Neuronal stem cell (in vitro differentiated cells): ENCODE measurements at places on chromosomes 6 and 20.

- no peak for DNase-seq
Observed at GRCh38 chr6:27452496-27452897, 20.4 kb downstream of the ZNF184 start.

DNA sequence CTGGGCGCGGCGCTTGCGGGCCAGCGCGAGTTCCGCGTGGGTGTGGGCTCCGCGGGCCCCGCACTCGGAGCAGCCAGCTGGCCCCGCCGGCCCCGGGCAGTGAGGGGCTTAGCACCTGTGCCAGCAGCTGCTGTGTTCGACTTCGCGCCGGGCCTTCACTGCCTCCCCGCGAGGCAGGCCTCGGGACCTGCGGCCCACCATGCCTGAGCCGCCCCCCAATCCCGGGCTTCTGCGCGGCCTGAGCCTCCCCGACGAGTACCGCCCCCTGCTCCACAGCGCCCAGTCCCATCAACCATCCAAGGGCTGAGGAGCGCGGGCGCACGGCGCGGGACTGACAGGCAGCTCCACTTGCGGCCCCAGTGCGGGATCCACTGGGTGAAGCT lies 36.2 kb downstream of the RIOK1 start:
- DNase-seq, result no peak

GRCh38 chr6:5997420-5997987 lies 9.2 kb downstream of the NRN1 start:
- no peak for DNase-seq

- DNase-seq, result no peak
Observed at GRCh38 chr20:52577696-52578095, 386.1 kb upstream of the ZFP64 start.

- no peak for DNase-seq
Observed at GRCh38 chr20:41141153-41141815, 3.9 kb downstream of the PLCG1 start.

GRCh38 chr20:42686057-42686456 lies 503.6 kb downstream of the PTPRT start:
- no peak for DNase-seq

GRCh38 chr6:148507774-148508173 lies 165.1 kb downstream of the SASH1 start:
- DNase-seq, result no peak

DNA sequence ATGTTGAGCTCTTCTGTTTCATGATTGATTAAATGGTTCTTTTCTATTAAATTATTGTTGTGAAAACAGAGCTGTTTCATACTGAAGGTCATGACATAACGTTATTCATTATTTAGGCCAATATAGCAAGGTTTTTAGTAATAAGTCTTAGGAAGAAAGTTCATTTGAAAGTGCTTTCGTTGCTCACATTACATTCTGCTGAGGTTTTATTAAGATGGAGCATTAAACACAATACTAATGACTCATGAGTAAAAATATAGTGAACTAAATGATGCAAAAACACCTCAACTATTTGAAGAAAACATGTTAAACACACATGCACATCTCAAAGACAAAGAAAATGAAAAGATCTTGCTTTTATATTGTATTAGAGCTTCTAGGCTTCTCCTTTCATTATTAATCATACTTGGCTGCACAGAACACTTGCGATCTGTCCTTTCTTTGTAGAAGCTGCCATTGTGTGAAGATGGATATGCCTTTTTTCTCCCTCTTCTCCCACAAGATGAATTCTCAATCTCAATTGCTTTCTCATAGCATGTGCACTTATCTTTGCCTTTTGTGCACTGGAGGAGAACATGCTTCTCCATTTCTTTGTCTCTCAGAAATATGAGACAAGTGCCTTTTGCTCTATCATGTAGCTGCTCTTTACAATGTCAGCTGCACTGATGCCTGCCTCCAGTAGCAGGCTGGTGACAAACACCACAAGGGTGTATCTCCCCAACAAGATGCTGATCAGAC lies 312.4 kb downstream of the PHF3 start:
- no peak for DNase-seq

- DNase-seq, result no peak
Observed at GRCh38 chr6:49739423-49739822, 4.8 kb downstream of the CRISP3 start.

DNA sequence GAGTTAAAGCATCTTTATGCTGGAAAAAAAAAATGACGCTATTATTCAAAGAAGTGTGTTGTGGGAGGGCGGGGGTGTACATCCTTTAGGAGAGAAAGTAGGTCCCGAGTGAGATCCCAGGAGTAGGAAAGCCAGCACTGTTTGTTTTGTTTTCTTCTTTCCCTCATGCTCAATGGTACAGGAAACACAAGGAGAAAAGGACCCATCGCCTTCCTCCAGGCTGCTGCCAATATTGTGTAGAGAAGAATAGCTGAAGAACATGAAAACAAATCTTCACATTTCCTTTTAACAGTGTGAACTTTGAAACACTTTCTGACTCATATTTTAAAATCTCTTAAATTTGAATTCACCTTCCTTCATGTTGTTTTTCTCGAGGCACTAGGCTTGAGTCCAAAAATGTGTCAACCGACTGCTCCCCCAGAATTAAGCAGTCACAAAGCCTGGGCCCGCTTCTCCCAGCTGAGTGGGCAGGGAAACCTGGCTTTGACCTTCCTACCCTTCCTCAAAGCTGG lies 22.3 kb downstream of the PPP1R16B start:
- no peak for DNase-seq

GRCh38 chr20:20713244-20713765 lies 861 bp upstream of the RALGAPA2 start:
- no peak for DNase-seq

DNA sequence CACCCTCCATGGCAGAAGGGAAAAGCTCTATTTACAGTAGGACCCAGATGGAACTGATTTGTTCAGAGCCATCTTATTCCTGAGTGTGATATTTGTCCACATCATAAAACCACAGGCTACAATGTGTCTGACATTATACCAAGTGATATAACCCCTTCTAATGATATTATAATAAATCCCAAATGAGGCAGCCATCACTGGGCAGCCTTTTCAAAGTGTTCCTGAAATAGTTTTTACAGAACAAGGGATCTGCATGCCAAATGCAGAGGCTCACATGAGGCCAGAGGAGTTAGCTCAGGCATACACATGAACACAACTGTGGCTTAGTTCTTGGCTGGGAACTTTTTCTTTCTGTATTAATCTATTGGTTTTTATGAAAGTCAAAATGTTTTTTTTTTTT lies 207.7 kb downstream of the MAFB start:
- DNase-seq, result no peak

- DNase-seq, result peak; percentile 47
Observed at GRCh38 chr6:43878823-43879495, 108.9 kb downstream of the VEGFA start.

GRCh38 chr6:54288474-54288873 lies 19.8 kb upstream of the TINAG start:
- DNase-seq, result no peak

- DNase-seq, result no peak
Observed at GRCh38 chr6:167564416-167565250, 239.7 kb downstream of the TTLL2 start.

DNA sequence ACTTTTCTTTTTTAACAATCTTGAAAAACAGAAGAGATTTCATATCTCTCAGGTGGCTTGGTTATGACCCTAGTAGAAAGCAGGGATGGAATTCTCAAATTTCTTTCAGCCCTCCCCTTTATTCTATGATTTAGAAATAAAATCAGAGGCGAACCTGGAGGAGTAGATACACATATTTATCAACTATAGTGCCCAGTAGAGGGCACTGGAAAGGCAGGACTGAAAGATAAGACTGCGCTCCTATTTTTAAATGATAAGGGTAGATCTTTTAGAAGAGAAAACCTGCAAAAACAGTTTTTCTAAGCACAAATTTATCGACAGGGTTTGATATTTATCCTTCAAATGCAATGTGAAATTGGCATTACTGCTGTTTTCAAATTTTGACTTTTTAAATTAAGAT lies 1296.6 kb downstream of the EPHA7 start:
- no peak for DNase-seq

- no peak for DNase-seq
Observed at GRCh38 chr6:130558131-130558530, 192.3 kb downstream of the TMEM200A start.

- DNase-seq, result no peak
Observed at GRCh38 chr6:109143191-109143590, 47.9 kb downstream of the CEP57L1 start.

DNA sequence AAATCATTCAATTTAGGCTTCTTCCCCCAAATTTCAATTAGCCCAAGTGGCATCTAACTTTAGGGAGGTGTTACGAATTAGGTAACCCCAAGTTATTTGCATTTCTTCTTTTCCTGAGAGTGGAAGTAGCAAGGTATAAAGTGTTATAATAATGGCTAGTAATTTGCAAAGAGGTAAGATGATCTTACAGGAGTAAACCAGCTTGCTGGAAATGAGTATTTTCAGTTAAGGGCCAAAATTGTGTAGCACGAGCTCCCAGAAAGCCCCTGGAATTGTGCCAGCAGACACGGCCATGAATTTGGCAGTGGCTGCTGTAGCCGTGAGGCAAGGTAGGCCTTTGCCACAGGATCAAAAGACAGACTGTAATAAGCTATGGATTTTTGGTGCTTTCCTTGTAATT lies 38.0 kb downstream of the CITED2 start:
- no peak for DNase-seq
